BE2C (cell line): ENCODE measurements at places on chromosomes 4 and X.

- DNase-seq: no peak
Observed at GRCh38 chrX:72304877-72305276, 837 bp downstream of the CITED1 start.

DNA sequence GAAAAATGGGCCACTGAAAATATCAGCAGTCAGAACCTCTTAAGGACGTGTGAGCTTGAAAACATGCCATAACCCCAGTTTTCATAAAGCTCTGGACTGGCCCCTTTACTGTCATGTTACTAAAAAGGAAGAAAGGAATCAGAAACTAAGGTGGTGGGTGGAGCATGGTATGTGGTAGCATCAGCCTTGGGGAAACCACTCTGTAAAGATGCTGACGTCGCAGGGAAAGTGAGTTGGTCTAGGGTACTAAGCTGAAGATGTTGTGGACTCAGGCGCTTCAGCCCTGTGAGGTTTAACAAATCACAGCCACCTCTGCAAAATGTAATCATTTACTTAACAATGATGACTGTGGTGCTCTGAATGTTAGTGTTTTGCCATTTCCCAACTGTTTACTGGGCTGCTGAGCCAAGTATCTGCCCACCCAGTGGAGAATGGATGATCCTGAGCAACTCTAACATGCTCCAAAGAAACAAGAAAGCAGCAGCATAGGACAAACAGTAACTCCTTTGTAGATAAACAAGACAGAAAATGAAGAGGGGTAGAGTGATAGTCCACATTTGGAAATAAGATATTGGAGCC is 33.4 kb downstream of the C4orf54 start:
- no peak for DNase-seq

- DNase-seq: no peak
Observed at GRCh38 chr4:20629186-20630106, 70.8 kb upstream of the PACRGL start.

DNA sequence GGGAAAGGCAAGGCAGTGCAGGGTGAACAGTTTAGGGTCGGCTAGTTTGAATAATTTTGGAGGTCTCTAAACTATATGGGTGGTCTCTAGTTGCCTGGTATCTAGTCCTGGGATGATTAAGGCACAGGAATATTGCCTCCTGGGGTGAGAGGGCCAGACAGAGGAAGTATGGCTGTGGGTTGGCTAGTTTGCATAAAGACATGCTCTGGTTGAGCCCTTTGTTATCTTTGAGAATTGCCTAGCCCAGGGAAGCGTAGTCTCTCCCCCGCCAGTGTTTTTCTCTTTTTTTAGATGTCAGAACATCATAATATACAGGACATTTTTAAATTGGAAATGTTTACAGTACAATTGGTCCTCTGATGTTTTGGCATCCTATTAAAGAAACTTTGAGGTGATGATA is 163.5 kb downstream of the PWWP3B start:
- no peak for DNase-seq

DNA sequence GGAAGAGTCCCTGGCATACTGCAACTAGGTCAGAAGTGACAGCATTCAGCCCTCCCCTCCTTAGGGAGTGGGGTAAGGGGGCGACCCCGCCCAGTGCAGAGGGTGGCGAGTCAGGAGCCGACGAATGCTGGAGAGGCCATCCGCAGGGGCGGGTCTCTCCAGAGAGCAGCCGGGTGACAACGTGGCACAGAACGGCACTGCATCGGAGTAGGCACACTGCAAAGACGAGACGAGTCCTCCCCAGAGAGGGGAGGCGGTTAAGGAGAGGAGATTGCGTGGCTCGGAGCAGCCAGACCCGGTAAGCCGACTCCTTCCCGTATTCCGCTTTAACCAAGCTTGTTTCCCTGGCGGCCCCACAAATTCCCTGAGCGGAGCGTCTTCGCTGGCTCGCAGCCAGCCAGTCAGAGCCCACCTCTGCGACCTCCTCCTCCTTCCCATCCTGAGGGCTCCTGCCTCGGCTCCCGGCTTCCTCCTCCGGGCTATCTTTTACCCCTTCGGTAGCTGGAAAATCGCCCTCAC is 54.9 kb downstream of the LINC00632 start:
- peak; percentile 68 for DNase-seq

GRCh38 chr4:11312389-11312788 is 116.3 kb downstream of the HS3ST1 start:
- DNase-seq: no peak

DNA sequence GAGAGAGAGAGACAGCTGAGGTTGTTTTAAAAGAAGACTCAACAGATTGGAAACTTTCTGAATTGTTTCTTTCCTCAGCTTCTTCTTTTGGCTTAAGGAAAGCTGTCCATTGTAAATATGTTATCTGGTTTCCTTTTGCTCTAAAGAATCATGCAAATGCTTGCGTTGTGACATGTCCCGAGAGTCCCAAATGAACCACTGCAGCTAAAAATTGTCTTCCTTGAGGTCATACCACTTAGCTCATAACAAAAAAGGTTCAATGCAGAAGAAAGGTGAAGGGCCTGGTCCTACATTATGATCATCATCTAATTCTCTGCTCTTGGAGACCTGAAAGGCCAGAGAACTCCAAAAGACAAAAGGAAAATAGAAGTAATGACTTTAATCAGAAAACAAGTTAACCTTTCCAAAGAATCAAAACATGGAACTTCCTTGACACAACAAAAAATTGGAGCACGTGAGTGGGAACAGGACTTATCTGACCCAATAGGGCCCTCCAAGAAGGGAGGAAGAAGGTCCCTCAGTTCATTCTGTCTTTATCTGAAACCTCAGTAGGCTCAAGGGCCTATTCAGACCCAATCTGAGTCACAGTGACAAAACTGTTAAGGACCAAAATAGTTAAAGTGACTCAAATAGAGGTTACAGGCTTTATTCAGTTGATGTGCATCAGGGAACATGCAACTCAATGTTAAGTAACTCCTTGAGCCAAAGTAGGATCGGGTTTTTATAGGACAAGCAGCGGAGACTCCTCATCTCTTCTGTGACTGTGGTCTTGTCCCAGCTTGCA is 14.7 kb upstream of the VSIG1 start:
- no peak for DNase-seq

GRCh38 chr4:158002173-158002572 is 170.7 kb downstream of the GASK1B start:
- no peak for DNase-seq

GRCh38 chr4:47882228-47882627 is 32.2 kb downstream of the NFXL1 start:
- DNase-seq: no peak

GRCh38 chr4:101701551-101701950 is 89.0 kb upstream of the BANK1 start:
- no peak for DNase-seq

GRCh38 chrX:87873347-87873941 is 355.8 kb downstream of the KLHL4 start:
- DNase-seq: no peak

DNA sequence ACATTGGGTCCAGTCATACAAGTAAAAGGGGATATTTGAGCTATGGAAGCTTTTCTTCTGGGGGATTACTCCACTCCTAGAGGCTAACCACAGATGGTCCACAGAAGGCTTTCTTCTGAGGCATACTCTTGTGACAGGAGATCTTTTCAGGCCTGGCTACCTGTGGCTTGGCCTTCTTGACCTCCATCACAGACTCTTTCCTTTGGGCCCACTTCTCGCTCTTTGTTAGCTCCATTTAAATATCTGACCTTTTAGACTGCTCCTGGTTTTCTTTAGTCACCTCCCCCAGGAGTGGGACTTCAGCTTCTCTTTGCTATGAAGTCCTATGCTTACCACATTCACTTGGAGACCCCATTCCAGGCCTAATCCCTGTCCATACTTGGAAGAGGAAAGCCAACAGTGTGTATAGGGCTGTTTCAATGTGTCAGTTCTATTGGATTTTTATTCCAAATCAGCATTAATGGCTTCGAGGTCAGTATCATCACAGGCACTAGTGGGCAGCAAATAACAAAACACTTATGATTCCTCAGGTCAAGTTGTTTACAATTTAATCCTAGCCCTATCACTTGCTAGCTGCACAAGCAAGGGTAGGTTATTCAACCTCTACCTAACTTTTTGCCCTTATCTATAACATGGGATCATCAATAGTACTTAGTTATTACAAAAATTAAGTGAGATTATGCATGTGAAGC is 26.3 kb downstream of the GPC3 start:
- no peak for DNase-seq

GRCh38 chr4:55169352-55169961 is 44.1 kb upstream of the KDR start:
- DNase-seq: no peak

GRCh38 chr4:96390404-96390803 is 550.5 kb downstream of the PDHA2 start:
- DNase-seq: no peak

DNA sequence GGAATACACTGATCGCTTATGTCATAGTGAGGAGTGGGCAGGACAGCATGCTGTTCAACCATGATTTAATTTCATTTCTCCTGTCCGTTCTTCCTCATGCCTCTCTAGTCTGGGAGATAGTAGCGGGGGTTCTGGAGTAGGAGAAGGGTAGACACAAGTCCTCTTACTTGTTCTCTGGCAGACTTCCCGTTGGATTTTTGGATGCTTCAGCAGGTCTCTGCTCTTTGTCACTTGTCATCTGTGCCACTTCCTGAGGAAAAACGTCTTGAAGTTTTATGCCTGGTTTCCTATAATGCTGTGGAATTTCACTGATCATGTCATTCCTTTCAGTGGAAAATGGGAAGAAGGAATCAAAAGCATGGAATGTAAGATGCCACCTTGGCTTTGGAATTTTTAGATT is 154.7 kb downstream of the GATB start:
- no peak for DNase-seq

- no peak for DNase-seq
Observed at GRCh38 chrX:13153796-13154195, 109.4 kb upstream of the FAM9C start.

DNA sequence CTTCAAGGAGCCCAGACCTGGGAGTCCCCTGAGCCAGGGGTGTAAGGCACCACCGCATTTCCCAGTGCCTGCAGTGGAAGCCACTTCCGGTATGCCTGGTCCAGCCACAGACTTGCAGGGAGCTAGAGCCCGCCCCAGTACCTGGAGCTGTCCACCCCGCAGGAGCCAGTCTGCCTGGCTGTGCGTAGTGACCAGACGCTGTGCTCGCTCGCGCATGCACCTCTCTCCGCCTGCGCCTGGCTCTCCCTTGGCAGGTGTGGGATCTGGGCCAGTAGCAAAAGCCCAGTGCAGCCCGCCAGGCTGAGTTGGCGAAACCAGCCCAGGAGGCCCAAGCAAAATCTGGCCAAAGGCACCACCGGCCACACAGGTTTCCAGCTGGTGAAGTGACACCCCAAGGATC is 973.7 kb upstream of the AGA start:
- no peak for DNase-seq
